NK-92 treated with Interleukin-12 subunit alpha and Interleukin-12 subunit beta, amount 100 ng/mL, for 24 hours (cell line): ENCODE measurements at places on chromosomes 11 and 22.

DNA sequence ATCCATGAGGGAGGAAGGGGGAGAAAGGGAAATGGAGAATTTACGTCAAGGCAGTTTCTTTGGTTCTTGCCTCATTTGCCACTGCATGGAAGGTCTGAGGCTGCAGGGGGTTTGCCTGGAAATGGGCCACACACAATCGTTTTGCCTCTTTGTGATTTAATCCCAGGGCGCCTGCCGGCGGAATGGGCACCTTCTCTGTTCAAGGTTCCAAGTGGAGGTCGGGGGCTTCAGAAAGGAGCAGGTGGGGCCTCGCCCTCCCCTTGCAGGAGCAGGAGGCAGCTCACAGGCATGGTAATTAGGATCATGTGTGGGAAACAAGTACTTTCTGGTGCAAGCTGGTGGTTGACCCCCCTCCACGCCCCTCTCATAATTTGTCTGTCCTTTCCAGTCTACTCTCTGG is 29.9 kb downstream of the MPPED1 start:
- no peak for DNase-seq

GRCh38 chr11:106246495-106246894 is 169.0 kb downstream of the AASDHPPT start:
- no peak for DNase-seq

DNA sequence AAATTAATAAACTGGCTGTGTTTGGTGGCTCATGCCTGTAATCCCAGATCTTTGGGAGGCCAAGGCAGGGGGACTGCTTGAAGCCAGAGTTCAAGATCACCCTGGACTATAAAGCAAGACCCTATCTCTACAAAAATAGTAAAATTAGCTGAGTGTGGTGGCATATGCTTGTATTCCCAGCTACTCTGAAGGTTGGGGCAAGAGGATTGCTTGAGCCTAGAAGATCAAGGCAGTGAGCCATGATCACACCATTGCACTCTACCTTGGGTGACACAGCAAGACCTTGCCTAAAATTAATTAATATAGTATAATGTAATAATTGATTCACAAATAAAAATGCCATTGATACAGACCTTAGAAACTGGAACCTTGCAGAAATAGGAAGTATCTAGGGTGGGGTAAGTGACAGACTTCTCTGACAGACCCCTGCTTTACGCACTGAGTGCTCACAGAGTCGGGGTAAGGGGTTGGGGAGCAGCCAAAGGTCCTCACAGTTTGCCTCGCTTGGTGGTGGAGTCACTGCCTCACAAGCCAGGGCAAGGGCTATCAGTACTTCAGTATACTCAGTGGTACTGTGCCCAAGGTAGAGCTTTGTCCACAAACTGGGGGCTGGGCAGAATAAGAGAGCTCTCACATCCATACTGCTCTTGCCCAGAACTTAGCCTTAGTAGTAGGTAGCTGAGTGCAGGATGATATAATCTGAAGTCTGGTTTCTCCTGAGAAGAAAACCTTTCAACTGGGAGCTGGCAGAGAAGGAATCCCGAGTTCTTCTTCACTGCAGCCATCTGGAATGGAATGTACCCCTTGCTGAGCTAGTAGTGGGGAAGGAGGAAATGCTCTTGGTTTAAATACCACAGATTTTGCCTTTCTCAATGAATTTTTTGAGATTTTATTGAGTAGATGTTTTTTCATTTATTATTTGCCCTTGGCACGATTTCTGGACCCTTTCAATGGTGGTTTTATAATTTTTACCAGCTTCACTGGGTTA is 65.5 kb downstream of the EMSY start:
- no peak for DNase-seq

- peak; percentile 51 for DNase-seq
Observed at GRCh38 chr11:44681698-44682097, 45.1 kb upstream of the TSPAN18 start.

- DNase-seq: no peak
Observed at GRCh38 chr11:35611741-35612140, 6.5 kb upstream of the FJX1 start.
